ENCODE measurements at places on chromosomes 6 and 20.

DNA sequence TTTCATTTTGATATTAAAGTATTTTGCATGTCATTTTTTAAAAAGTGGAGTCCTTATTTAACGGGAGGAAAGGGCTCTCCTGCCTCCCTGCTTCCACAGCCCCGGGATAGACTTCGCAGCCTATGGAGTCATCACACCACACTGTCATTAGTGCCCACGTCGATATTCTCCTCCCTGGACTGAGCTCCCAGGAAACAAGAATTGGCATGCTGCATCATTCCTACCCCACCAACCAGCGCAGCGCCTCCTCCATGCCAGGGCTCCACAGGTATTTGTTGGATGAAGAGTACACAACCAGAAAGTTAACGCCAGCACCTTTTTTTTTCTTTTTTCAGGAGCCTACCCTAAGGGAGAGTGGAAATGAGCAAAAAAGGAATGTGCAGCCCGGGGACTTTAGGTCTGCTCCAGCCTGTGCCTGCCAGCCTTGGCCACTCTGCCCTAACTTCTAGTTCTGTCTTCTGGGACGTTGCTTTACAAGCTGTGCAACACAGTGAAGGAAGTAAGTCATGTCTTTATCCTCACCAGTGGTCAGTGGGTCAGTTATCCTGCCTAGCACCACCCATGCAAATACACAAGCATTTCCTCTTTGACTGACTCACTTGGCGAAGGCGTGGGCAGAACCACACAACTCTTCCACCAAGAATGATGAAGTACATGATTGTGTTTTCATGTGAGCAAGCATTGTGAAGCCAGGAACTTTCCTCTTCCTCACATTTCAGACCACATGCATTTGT, 180.7 kb upstream of the UST start:
- peak; percentile 62 for DNase-seq

- no peak for DNase-seq
Measured at GRCh38 chr6:42522942-42523814, 40.7 kb upstream of the UBR2 start.

- DNase-seq: no peak
Measured at GRCh38 chr6:9527679-9528286, 887.1 kb downstream of the TFAP2A start.

- peak; percentile 97 for DNase-seq
Measured at GRCh38 chr6:35400901-35401311, 51.2 kb upstream of the FANCE start.

- DNase-seq: peak; percentile 27
Measured at GRCh38 chr6:26383624-26384417, 913 bp downstream of the BTN2A2 start.

- DNase-seq: peak; percentile 16
Measured at GRCh38 chr20:17654649-17655285, 27.3 kb downstream of the RRBP1 start.

DNA sequence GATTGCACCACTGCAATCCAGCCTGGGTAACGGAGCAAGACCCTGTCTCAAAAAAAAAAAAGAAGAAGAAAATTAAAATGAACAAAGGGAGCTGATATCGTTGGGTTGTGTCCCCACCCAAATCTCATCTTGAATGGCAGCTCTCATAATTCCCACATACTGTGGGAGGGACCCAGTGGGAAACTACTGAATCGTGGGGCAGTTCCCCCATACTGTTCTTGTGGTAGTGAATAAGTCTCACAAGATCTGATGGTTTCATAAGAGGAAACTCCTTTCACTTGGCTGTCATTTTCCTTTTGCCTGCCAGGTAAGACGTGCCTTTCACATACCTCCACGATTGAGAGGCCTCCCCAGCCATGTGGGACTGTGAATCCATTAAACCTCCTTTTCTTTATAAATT, 149.4 kb downstream of the PREX1 start:
- DNase-seq: no peak

GRCh38 chr6:111551521-111552231, 54.0 kb downstream of the TRAF3IP2 start:
- DNase-seq: peak; percentile 81

GRCh38 chr6:146753306-146753705, 154.5 kb downstream of the ADGB start:
- DNase-seq: no peak

Measured in HT-29 (cell line).